Fibroblast of the aortic adventitia (primary cell): ENCODE measurements at places on chromosomes 3 and 15. TPM values are rescaled to one million over a fixed set of nuclear protein-coding genes. Genes with fewer than 3 reads are reported as not detected.

SLC35G2 gene
- 14.0 and 14.7 TPM in 2 replicates for total RNA-seq

ERICH6 gene
- total RNA-seq = 0.18 and 0.41 TPM in 2 replicates

GOLGA6B gene
- total RNA-seq = not detected in 2 replicates

GTF2A2 gene
- total RNA-seq = 16.4 and 38.5 TPM in 2 replicates

CD86 gene
- total RNA-seq = not detected in 2 replicates

CAND2 gene
- 6.1 and 11.4 TPM in 2 replicates for total RNA-seq

ZNF660 gene
- total RNA-seq = 2.0 and 6.9 TPM in 2 replicates

CNTN3 gene
- total RNA-seq = 0.74 and 2.4 TPM in 2 replicates

CYP1A2 gene
- total RNA-seq = not detected in 2 replicates

ARHGEF26 gene
- 2.0 and 4.3 TPM in 2 replicates for total RNA-seq
